ENCODE measurements at places on chromosomes 2 and 18. TPM values are rescaled to one million over a fixed set of nuclear protein-coding genes. Genes with fewer than 3 reads are reported as not detected.

HOXD4 gene
- total RNA-seq = 1.2 TPM

NDUFAF7 gene
- total RNA-seq = 38.0 TPM

TLX2 gene
- 0.72 TPM for total RNA-seq

CRYBA2 gene
- total RNA-seq = 0.59 TPM

ATP6V1C2 gene
- total RNA-seq = 4.8 TPM

MATN3 gene
- total RNA-seq = 16.2 TPM

AAK1 gene
- total RNA-seq = 50.8 TPM

PRR30 gene
- total RNA-seq = not detected

TWIST2 gene
- total RNA-seq = not detected

IL1R1 gene
- 23.5 TPM for total RNA-seq

NCL gene
- total RNA-seq = 608 TPM

CIB4 gene
- total RNA-seq = not detected

PLB1 gene
- 2.8 TPM for total RNA-seq

CXCR1 gene
- not detected for total RNA-seq

MTX2 gene
- 33.3 TPM for total RNA-seq

EVX2 gene
- total RNA-seq = not detected

TDRD15 gene
- total RNA-seq = not detected

AOX1 gene
- 0.79 TPM for total RNA-seq

ATF2 gene
- total RNA-seq = 47.1 TPM

All from Caco-2 (cell line).